Sciatic nerve (tissue), 2 donors: ENCODE measurements at places on chromosomes 3 and 15.
A peak's percentile ranks its signal among the peaks of the same experiment; 100 is the strongest.

DNA sequence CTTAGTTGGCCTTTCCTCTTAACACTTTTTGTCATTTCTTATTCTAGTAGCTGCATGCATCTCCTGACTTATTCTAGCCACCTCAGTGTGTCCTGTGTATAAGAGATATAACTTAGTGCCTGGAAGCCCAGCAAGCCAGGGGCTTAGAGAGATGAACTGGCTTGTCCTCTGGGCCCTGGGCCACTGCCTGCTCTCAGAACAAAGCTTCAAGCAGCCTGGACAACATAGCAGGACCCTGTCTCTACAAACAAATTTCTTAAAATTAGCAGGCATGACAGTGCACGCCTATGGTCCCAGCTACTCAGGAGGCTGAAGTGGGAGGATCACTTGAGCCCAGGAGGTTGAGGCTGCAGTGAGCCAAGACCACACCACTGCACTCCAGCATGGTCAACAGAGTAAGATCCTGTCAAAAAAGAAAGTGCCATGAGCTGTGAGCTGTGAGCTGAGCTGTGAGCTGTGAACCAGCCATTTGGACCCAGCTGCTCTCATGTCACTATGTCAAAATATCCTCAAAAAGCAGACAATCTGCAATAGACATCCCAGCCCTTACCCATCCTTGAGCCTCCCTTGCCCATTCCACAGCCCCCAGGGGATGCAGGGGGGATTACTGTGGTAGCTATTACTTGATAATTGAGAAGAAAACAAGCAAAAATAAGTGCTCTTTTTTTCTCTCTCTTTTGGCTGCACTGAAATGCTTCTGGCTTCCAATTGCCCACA is 174.5 kb downstream of the OPA1 start:
- no peak for DNase-seq

- DNase-seq = no peak
Observed at GRCh38 chr3:70518356-70518755, 205.9 kb upstream of the MDFIC2 start.

GRCh38 chr15:65388306-65389080 is 10.7 kb upstream of the IGDCC3 start:
- DNase-seq = no peak

DNA sequence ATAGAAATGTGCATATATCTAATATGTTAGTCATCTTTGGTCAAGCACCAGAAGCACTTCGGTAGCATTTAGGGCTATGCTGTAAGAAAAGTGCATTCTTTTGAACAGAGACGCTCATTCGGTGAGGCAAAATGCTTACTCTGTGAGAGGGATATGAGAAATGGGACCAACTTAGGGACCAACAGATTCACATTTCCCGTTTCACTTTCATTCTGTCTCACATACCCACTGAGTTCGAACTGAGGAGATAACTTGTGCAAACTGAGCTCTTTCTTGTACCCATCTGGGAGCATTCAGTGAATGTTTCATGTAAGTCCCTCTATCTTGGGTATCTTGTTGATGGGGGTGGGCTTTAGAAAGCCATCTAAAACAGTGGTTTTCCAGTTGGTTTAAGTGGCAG is 135.3 kb downstream of the FEZF2 start:
- no peak for DNase-seq

- DNase-seq = no peak
Observed at GRCh38 chr15:88166082-88166993, 90.2 kb downstream of the NTRK3 start.

DNA sequence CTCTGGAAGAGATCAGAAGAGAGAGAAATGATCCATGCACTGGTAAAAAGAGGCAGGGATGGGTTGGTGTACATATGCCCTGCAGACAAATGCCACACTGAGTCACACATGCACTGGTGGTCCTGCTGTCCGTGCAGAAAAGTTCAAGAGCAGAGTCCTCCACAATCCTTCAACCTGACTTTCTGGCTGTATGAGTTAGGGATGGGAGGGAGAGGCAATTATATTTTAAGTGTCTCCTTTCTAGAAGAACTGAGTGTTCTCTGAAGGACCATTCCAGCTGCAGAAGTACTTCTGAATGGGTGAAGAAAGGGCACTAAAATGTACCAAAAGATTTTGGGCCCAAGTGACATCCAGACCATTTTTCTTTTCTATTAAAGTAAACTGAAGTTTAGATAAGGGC is 26.4 kb downstream of the TMEM39A start:
- DNase-seq = no peak

DNA sequence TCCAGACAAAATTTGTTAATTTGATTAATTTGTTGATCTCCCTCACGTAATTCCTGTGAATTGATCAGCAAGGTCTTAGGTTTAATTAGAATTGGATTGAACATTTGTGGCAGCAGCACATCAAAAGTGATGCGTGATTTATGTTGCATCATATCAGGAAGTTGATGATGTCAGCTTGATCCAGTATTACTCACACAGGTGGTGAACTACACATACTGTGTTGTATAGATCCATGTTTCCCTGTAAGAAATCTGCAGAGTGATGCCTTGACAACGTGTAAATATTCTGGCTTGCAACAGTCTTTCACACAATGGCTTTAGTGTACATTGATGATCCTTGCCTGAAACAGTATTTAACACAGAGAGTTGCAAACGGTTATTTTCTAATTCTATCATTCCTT is 200.4 kb downstream of the ADAMTSL3 start:
- DNase-seq = no peak

- DNase-seq = no peak
Observed at GRCh38 chr15:98725874-98726273, 77.5 kb downstream of the IGF1R start.

GRCh38 chr15:99472416-99473145 is 93.2 kb upstream of the MEF2A start:
- no peak for DNase-seq

- peak; percentile 67 for DNase-seq
Observed at GRCh38 chr3:183178833-183179549, 16.5 kb upstream of the LAMP3 start.

DNA sequence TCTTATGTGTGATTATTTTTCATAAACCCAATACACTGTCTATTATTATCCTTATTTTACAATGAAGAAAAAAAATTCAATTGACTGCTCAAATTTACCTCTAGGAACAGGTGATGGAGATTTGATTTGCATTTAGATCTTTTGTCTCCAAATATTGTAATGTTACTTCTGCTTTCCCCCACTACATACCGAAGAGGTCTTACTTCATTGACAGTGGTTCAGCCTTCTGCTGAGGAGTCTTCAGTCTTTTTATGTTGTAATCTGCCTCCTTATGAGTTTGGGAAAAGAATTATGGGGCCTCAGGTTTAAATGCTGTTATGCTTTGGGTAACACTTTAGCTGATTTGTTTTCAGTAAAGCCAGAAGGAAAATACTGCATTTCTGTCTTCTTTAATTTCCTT is 199.5 kb downstream of the LPP start:
- DNase-seq = no peak

DNA sequence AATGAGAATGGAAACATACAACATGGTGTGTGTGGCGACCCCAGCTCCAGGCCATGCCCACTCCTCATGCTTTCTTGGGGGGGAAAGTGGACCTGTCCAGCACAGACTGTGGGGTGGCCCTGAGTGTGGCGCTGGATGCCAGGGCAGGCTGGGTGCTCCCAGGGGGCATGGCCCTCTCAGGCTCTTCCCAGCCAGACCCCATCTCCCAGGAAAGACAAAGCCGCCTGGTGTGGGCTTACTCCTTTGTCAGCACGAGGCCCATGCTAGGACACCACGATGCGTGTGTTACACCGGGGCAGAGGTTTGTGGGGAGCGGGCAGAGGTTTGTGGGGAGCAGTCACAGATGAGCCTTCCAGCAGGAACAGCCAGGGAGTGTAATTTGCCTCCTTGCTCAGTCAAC is 68.5 kb downstream of the ABTB1 start:
- peak; percentile 50 for DNase-seq

DNA sequence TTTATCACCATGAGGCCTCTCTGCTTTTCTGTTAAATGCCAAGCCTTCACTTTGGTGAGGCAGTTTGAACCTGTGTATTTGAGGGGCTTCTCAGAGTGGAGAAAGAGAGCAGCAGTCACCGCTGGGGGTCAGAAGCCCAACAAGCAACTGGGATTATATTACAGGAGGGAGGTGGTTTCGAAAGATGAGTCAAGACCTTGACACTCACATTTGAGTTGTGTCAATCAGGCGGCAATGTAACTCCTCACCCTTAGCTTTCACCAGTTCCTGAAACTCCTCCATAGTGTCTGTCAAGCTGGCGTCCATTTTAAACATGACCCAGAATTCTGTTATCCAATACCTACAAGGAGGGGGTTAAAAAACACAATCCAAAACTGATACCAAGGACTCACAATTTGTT is 46.5 kb downstream of the RASGRP1 start:
- no peak for DNase-seq

DNA sequence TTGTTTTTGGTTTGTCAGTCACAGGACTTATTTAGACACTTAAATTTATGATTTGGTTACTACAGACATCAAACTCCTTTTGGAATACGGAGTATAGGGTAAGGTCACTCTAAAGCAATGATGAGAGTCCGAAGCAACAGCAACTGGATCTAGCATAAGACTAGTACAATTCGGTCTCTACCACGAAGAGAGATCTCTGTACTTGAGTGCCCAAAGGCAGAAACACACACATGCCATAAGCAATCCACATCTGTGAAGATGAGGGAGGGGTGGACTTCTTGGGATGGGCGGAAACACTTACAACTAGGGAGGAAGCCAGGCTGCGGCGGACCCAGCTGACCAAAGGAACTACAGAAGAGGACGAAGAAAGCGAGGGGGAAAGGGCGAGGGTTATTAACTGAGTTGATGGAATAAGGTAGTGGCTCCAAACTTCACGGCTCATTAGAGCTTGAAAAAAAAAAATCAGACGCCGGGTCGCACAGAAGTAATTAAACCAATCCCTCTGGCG is 595 bp downstream of the DPH6 start:
- DNase-seq = peak; percentile 61

- no peak for DNase-seq
Observed at GRCh38 chr15:33191591-33191990, 2.9 kb downstream of the FMN1 start.

GRCh38 chr3:45551214-45552010 is 43.1 kb upstream of the LIMD1 start:
- peak; percentile 79 for DNase-seq

DNA sequence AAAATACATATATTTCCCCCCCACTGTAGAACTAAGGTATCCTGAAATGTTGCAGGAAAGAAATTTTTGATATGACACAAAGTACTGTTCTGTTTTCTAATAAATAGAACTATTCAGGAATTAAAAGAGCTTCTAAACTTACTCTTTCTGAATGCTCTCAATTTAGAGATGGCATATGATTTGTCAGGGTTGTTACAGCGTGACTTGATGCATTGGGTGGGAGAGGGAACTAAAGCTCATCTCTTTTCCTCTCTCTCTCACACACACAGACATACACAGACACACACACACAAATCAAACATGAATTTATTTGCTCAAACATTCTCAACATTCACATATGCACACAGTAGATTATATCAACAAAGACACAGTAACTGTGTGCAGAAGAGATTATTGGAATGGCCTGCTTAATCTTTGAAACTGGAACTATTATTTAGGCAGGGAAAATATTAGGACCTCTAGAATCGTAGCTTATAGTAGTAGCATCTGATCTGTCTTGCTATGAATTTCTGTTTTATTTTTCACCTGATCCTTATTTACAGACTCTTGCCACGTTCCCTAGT is 807.4 kb upstream of the GBE1 start:
- DNase-seq = no peak

DNA sequence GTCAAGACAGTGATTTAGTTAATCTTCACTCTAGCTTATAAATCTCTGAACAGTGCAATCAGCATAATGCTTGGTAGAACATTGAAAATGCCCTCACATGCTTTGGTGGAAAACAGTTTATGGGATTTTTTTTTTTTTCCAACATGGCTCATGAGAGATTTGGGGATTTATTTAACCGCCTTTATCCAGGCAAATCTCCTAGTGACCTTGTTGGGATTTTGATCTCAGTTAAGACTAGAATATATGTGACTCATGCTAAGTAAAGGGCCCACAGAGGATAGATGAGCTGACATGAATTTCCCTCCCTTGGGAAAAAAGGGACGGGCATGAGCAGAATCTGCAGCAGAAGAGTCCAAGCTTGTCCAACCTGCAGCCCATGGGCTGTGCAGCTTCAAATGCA is 18.7 kb downstream of the LRTM1 start:
- no peak for DNase-seq

DNA sequence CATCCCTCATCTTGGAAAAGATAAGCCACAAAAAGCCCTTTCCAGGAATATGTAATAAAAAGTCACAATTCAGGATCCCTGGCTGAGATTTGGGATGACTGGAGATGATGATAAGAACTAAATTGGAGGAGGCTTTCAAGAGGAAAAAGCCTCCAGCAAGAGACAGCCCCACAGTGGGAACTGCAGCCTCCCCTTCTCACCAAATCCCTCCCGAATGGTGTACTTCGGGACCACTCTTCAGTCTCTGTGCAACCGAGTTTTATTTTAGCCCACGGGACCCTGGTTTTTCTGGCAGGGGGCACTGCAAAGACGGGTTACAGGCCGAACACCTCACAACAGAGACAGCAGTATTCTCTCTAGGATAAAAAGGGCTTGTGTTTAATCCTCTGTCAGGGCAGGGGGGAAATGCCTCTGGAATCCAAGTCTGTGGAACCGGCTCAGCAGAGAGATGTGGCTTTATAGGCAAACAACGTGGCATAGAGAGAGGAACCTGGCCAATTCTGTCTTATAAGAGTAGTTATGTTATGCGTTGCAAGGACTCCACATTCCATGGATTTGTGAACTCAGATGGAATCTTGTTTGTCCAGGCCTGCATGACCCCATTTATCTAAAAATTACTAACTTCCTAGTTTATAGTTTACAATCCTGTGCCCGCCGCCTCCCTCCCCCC is 1.2 kb upstream of the LMCD1 start:
- no peak for DNase-seq

DNA sequence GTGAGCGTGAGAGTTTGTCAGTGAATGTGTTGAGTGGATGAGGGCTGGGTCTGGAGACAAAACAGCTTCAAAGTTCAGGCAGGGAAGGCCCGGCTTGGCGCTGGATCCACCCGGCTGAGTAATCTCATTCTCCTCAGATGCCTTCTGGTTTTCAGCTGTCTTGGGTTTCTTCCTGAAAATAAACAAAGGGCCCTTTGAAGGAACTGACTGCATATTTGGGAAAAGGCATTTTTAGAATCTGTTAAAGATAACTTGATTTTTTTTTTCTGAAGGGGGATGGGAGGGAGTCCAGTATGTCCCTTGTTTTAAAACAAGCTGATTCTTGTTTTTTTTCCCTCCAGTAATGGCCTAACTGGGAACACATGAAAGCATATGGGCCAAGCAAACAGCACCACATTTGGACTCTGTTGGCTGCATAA is 86.4 kb downstream of the TIGIT start:
- DNase-seq = peak; percentile 86
